ENCODE measurements at places on chromosomes 1 and 21.

DNA sequence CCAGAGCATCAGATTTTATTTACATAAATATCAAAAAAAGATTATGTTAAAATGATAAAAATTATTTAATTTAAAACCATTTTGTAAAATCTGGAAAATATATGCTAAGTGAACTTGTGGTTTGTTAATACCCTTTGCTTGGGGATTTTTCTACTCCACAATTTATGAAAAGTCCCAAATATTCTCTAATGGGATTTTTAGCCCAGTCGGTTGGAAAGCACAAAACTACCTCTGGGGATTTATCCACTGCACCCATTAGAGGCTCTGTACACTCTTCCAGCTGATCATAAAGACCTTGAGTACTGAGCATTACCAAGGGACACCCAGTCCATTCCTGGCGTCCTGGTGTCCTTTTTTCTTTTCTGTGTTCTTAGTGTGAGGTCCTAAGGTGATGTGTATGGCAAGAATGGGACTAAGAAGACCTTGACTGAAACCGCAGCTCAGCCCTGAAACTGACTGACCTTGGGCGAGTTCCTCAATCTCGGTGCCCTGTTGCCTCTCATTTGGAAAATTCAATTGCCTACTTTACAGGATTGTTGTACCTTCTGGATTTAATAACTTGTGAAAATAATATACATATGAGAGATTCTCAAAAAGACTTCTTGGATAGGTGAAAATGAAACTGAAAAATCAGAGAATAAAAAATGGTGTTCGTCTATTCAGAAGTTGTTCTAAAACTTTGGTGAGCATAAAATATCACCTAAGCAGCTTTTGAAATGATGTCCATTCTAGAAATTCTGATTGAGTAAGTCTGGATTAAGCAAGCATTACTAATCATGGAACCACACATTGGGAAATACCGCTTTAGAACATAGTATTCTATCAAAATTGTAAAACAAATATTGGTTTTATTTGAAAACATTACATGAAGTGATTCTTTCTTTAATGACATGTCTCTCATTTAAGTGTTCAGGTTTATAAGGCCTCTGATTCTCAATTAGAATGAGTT lies 21.5 kb upstream of the SAMSN1 start:
- DNase-seq = no peak

DNA sequence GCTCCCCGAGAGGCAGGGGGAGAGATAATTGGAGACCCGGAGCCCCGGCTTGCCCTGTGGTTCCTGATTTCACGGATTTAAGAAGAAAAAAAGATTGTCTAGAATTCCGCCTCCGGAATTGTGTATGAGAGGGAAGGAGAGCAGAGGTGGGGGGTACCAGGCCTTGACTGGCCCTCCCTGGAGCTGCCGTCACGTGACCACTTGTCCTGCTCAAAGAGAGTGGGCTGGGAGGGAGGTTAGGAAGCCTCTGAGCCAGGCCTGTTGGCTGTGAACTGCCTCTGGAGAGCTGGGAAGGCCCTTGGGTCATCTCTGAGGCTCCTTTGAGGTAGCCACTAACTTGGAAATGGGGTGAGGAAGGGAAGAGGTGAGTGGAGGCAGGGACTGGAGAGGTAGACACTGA lies 106.5 kb downstream of the GRIK3 start:
- DNase-seq = no peak

- no peak for DNase-seq
These were observed 12.7 kb downstream of the GORAB start for GRCh38 chr1:170544624-170545023.

DNA sequence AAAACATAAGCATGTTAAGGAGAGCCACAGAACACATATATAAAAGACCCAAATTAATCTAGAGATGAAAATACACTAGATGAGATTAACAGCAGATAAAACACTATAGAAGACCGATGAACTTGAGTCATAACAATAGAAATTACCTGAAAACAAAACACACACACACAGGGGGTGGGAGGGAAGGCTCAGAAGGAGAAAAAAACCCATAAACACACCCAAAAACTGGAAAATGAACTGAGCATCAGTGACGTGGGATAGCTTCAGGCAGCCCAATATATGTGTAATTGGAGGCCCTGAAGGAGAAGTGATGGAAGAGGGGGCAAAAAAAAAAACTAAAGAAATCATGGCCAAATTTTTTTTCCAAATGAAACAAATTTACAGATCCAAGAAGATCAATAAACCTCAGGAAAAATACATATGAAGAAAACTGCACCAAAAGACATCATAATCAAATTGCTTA lies 11.4 kb downstream of the ALDH9A1 start:
- DNase-seq = no peak

GRCh38 chr1:65179148-65179547 lies 31.1 kb downstream of the AK4 start:
- no peak for DNase-seq

- no peak for DNase-seq
These were observed 3.7 kb downstream of the HES3 start for GRCh38 chr1:6247651-6248050.

- DNase-seq = no peak
These were observed 42.0 kb downstream of the DENND1B start for GRCh38 chr1:197733324-197733723.

- no peak for DNase-seq
These were observed 117.5 kb downstream of the TOMM20 start for GRCh38 chr1:235011064-235011598.

GRCh38 chr1:244436336-244437085 lies 15.2 kb downstream of the ADSS2 start:
- DNase-seq = no peak

DNA sequence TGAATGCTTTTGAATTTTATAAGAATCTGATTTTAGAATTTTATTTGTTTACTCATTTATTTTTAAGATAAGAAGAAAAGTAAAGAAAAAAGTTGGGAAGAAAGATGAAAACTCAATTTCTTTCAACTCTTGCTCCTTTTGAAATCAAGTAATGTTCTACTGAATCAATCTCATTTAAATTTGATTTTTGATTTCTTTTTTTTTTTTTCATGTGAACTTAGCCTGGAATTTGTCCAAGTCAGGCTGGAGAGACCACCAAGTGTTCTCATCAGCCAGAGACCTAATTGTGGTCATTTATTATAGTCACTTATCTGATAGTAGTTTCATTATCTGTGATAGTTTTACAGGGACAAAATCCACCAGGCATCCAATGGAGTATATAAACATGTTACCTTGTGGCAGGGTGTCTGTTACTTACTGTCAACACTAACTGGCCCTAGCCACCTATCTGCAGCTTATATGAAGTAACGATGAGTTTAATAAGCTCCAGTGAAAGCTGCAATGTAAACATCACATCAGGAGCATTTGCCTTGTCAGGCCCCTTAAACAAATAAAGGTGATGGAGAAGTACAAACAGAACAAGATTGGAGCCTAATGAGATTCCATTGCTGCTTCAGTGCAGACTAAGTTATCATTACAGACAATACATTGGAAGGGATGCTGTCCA lies 39.2 kb downstream of the HLX start:
- no peak for DNase-seq
